ENCODE measurements at places on chromosomes 1 and 21.

- peak; percentile 91 for DNase-seq
These were observed 132.9 kb downstream of the RHOU start for GRCh38 chr1:228867951-228868730.

DNA sequence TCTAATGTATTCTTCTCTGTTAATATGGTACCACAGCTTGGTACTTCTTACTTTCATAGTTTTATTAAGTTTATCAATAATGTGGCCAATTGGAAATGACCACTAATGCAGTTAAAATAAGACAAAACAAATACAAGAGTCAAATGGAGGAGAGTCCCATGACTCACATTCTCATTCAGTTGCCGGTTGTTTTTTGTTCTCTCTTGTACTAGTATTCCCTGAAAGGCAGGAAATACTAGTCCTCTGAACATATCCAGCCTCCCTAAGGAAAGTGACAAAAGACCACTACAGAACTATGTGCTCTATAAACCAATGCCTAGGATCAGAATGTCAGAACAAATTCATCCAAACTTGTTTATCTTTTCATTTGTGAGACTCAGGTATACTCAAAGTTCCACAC is 165.2 kb upstream of the SAMSN1 start:
- DNase-seq, result no peak

DNA sequence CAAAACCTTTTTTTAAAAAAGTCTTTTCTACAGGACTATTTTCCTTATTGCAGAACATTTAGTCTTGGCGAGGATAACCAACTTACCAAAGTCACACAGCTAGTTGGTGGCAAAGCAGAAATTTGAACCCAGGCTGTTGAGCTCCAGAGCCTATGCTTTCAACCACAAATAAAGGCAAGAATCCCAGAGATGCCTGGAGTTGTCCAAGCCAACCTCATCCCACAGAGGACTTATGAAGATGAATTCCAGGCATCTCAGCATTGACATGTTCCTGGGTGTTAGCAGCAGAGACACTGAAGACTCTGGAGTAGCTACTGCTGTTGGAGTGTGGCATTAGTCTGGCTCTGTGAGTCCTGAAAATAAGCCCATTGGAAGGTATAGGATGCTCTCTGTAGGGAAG is 287.6 kb upstream of the C1orf105 start:
- no peak for DNase-seq

DNA sequence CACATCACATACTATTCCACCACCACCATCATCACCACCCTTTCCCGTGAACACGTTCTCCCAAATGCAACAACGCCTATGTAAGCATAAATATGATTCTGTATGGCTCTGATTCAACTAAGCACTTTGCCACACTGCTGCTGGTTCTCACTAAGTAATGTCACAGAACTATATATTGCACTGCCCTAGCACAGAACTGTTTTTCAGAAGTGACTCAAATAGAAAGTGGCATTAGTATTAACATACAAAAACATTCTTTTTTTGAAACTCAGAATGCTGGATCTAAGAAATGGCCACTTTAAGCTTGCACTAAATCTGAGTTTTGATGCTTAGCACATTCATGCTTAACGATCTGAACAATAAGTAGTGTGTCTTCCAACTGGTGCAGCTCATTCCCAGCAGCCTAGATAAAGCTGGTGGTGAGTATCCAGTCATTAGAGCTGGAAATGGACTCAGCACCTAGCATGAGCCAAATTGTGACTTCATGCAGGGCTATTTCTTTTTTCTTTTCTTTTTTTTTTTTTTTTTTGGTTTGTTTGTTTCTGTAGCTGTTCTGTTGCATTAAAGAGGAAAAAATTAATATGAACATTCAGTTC is 46.2 kb upstream of the ZC3H11B start:
- DNase-seq, result no peak

DNA sequence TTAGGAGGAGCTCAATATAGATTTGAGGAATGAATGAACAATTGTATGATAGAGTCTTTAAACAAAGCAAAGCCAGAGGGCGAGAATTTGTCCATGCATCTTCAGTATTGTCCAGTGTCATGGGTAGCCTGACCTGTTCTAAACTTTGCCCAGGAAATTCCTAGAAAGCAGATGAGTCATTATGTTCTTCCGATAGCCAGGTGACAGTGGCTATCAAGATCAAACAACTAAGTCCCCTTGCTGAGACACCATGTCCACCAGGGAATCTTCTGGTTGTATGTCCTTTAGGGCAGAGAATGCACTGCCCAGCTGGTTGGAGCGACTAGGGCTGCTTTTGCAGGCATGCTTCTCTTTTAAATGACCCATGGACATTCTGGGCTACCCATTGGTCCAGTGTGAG is 1.8 kb upstream of the SLC26A9 start:
- no peak for DNase-seq

- DNase-seq, result no peak
These were observed 99.8 kb downstream of the UCK2 start for GRCh38 chr1:165927169-165927568.

GRCh38 chr1:70892140-70892539 is 155.5 kb downstream of the PTGER3 start:
- DNase-seq, result no peak

- no peak for DNase-seq
These were observed 59.3 kb downstream of the AK4 start for GRCh38 chr1:65207317-65207716.

DNA sequence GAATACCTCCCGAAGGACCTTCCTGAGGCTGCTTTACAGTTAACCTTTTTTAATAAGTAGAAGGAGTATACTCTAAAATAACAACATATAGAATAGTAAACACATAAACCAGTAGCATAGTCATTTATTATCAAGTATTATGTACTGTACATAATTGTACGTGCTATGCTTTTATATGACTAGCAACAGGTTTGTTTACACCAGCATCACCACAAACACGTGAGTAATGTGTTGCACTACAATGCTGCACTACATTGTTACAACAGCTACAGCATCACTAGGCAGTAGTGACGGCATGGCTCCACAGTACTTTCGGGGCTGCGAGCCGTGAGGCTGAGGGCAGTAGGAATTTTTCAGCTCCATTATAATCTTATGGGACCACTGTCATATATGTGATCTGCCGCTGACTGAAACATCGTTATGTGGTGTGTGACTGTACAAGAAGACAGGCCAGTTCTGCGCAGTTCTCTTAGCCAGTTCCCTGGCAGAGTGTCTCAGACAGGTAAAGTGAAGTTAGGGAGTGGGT is 82.8 kb upstream of the LRRC8D start:
- no peak for DNase-seq

GRCh38 chr1:201501812-201502510 is 5.0 kb downstream of the CSRP1 start:
- DNase-seq, result peak; percentile 45

DNA sequence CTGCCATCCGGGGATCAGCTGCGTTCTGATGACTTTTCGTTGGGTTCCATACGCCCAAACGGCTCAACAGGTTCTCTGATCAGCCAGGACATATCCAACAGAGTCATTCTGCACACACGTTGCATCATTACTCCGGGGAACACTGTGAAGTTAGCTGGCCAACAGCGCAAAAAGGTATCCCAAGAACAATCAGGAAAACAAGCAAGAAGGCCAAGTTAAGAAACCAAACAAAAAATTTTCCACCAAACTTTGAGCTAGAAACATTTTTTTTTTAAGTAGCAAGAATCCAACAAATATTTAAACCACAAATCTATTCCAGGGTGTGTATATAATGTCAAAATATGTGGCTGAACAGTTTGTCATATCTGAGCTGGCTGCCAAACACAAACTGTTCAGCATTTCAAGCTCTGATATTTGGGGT is 29.2 kb downstream of the NID1 start:
- no peak for DNase-seq

DNA sequence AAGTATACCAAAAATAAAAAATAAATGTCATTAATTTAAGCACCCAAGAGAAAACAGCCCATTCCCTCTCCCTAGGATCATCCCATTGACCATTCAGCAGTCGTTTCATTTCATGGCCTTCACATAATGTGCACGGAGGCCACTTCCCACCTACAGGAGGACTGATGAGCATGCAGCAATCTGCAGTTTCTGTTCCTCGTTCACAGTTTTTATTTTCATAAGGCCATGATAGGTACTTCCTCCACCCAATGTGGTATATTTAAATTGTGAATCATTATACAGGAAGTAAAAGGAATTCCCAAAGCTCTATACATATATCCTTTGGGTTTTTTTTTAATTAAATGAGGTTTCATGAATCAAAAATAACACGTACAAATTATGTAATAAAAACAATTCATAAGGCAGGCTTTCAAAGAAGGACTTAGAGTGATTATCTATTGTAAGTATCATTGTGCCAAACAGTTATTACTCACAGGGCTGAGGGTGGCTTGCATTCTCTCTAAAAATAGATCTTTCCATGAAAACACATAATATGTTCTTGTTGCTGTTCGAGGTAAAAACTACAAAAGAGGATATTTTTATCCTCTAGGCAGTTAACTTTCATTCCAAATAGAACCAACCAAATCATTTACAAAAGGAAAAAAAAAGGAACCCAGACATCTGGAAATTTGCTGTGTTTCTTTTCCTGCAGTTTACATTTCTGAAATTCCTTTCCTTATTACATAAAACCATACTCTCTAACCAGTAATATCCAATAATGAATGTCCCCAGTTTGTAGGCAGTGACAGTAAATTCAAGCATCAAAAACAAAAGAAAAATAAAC is 27.5 kb upstream of the SLC44A3 start:
- no peak for DNase-seq

- no peak for DNase-seq
These were observed 11.2 kb downstream of the CD84 start for GRCh38 chr1:160567858-160568682.

DNA sequence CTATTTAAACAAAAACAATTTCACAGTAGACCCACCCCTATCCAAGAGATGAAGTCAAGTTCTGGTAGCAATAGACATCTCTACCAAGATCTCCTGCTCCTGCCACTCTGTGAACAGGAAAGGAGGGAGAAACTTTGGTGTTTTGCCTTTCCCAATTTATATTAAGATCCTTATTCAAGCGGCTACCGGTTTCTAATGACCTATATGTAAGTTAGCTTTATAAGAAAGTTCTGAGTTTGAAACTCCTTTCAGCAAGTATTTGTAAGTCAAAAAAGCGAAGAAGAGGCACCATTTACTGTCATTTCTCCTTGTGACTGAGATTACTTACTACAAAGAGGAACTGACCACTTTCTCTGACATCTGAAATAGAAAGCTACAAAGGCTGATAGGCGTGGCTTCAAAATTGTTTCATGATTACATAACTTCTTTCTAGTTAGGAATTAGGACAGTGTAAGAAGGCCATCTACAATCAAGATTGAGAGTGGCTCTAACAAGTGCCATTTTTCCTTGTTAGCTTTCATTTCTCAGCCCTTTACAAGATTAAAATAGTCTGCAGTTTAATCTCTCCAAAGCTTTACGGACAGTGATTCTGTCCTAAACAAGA is at the start of gene MNDA:
Gene MNDA, plus strand, starts transcription at position 448 of the 604 bp plus-strand sequence. CDS start 10,803 bp downstream, outside the sequence.
- no peak for DNase-seq

GRCh38 chr21:24027396-24027795 is 1579.9 kb downstream of the MRPL39 start:
- DNase-seq, result no peak

DNA sequence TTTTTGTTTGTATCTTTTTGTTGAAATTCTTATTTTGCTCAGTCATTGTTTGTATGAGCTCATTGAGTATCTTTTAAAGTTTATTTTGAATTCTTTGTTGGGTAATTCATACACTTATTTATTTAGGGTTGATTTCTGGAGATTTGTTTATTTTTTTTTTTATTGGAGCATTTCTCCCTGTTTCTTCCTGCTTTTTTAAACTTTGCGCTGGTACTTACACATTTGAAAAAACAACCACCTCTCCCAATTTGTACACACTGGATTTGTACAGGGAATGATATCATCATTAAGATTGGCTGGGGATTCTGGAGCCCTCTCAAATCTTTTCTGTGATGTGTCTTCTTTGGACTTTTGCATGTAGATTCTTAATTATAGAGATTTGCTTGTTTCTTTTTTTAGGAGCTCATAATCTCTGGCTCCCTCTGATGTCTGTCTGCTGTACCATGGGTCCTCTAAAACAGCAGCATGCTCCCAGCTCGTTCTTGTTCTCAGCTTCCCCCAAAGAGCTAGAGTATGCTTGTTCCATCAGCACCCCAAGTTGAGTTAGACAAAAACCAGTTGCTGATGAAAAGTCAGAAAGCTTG is 310.7 kb downstream of the DUSP10 start:
- no peak for DNase-seq

- no peak for DNase-seq
These were observed 55.0 kb upstream of the RIPK4 start for GRCh38 chr21:41821756-41822431.

- DNase-seq, result no peak
These were observed 45.2 kb downstream of the LYST start for GRCh38 chr1:235821361-235821981.

GRCh38 chr1:3785045-3785444 is 11.3 kb downstream of the LRRC47 start:
- DNase-seq, result no peak

DNA sequence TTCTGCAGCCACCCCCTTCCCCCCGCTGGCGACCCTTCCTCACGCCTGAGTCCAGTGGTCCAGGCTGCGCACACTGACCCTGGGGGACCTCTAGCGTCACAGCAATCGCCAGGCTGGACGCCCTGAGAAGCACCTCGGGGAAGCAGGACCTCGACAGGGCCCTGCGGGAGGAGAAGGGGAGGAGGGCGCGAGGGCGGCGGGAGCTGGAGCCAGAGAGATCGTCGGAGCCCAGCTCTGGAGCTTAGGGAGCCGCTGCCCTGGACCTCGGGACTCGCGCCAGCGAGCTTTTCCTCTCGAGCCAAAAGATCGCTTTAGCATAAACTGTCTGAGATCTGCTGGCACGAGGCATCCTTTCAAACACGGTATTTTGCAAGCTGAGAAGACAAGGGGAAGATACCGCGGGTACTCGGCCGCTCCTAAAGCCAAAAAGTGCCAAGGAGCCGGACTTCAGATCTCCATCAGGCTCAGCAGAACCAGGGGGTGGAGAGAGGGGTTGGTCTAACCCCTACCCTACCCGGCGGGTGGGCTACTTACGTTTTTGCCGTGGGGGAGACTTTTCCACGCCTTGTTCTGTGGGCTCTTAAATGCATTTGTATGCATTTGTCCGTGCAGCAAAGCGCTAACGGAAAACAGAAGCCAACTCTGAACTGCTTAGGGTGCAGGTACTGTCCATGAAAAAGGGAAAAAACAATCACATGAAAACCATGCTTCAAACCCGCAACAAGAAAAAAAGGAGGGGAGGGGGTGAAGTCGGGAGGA is 586 bp downstream of the COL24A1 start:
- DNase-seq, result no peak

DNA sequence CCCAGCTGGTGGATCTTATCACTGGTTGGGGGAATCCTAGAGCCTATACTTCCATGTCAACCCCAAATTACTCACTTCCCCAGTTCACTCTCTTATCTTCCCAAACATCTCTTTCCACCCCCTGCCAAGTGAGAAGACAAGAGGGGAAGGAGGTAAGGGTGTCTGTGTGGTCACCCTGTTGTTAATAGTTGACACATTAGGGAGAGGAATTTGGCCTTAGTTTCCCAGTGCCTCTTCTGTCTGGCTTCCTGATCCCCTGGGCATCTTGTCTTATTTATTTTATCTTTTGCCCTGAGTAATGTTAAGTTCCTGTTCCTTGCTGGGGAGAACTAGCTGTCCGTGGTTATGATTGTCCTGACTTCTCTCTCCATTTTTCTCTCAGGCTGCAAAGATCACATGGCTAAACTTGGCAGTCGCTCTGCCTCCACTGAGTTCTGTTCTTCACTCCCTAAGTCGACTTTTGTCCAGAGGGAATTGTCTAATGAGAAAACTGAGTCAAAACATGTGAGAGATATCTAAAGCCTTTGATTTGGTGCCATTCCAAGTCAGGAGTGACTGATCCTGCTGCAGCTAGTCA is 157.1 kb upstream of the SYT6 start:
- DNase-seq, result no peak

- no peak for DNase-seq
These were observed 118.5 kb downstream of the ESRRG start for GRCh38 chr1:216604771-216605170.
